ENCODE measurements at places on chromosomes 7 and 10.

GRCh38 chr10:71616817-71617654, 102.5 kb downstream of the C10orf105 start:
- DNase-seq, result no peak

DNA sequence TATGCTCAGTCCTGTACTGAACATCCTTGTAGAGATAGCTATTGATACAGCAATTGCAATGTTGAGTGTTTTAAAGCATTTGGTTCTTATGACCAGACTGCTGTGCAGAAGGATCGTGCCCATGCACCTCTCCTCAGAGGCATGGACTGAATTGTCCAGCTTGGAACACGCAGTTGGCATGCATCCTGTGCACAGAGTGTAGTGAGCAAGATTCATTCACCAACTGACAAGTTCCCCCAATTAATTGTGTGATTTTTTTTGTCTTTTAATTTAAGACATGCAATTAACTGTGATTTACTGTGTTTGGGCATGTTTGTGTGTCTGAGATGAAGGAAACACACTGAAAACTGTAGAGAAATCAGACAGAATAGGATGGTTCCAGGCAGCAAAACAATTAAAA, 323.7 kb downstream of the CDK14 start:
- no peak for DNase-seq

GRCh38 chr7:128672927-128673517, 930 bp downstream of the GARIN1A start:
- DNase-seq, result no peak

DNA sequence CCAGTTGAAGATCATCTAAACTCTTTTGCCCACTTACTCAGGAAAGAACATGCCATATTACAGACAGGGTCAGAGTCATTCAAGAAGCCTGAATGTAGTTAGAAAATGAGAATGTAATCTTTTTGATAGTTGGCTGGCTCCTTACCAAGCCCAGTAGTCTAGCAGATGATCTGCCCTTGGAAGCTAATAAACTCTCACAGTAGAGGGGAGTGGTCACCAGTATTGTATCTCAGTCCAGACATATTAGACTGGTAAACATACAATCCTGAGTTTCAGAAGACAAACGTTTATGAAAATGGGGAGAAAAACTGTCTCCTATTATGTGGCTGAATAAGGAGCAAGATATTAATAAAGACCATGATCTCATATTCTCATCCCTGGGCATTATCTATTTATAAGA, 65.3 kb downstream of the SEPTIN7 start:
- DNase-seq, result no peak

- no peak for DNase-seq
Observed at GRCh38 chr10:61272781-61273180, 180.4 kb downstream of the TMEM26 start.

DNA sequence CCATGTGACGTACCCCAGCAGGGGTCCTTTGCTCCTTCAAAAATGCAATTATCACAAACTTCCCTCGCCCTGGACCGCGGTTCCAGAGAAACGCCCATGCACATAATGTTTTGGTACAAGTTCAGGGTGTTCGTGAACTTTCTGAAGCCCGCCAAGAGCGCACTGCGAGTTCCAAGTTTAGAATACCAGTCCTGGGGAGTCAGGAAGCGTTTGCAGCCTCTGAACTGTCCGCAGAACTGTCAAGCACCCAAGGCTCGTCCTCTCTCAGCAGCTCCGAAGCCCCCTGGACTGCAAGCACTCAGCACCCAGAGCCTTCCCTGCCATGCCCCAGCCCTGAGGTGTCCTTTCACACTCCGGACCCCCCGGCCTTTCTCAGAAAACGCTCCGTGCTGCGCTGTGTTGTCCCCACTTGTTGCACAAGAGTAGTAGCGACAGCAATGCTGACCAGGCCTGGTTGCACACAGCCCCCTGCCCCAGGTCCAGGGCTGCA, 30.3 kb downstream of the CALML3 start:
- no peak for DNase-seq

- no peak for DNase-seq
Observed at GRCh38 chr10:26824015-26824690, 36.6 kb downstream of the ABI1 start.

- no peak for DNase-seq
Observed at GRCh38 chr10:133277277-133277992, 767 bp upstream of the ADAM8 start.

GRCh38 chr7:12458520-12459131, 55.0 kb upstream of the VWDE start:
- no peak for DNase-seq

- no peak for DNase-seq
Observed at GRCh38 chr7:133349101-133349500, 96.2 kb downstream of the EXOC4 start.

- no peak for DNase-seq
Observed at GRCh38 chr10:86415116-86415515, 48.5 kb upstream of the GRID1 start.

GRCh38 chr10:33263453-33263852, 71.0 kb downstream of the NRP1 start:
- DNase-seq, result no peak

DNA sequence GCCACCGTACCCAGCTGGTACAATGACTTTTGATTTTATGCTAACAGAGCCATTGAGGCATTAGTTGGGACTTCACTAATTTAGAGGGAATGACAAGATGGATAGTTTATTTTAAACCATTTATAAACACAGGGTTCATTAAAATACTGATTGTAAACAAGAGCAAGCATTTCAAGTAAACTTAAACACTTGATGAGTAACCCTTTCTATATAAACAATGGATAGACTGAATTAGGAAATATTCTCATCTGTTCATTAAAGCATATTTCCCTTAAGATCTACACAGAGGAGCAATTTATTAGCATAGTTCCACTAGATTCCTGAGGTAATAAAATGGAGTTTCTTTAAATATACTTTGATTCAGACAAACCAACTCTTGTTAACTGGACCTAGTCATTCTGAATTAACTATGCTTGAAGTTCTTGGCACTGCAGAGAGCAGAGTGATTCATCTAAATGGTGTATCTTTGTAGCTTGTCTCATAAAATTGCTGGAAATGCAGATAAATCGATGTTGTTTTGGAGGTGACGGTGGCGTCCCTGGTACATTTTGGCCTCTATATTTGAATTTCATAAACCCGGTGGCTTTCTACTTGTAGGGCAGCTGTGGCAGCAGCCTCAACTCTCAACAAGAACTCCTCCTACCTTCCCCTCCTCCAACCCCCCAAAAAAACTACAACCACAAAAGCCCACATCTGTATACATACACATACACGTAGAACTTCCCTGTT, 15.4 kb upstream of the VDAC2 start:
- no peak for DNase-seq

- no peak for DNase-seq
Observed at GRCh38 chr10:69716711-69717560, 84.8 kb upstream of the COL13A1 start.

DNA sequence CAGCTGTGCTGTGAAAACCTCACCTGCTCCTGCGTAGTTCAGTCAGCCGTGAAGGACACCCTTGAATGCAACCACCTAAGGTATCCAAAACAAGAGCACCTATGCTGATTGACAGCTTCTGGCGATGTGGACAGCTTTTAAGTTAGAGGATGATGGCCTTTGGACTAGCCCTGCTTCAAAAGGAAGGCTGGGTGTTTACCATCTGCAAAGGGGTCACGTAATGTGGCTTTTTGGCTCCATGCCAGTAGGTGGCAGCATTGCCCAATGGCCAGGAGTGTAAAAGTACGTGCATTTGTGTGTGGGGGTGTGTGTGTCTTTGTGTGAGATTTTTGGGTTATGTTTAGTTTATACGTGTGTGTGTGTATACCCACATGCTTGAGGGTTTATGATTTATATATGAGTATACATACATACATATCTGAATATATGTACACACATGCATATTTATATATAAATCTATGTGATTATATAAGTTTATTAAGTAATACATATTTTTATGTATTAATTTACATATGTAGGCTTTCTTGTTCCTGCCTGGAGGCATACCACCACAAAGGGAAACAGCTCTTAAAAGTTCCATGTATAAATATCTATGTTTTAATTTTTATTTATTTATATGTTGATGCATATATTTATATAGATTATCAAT, 236.3 kb upstream of the ANKRD30A start:
- no peak for DNase-seq

DNA sequence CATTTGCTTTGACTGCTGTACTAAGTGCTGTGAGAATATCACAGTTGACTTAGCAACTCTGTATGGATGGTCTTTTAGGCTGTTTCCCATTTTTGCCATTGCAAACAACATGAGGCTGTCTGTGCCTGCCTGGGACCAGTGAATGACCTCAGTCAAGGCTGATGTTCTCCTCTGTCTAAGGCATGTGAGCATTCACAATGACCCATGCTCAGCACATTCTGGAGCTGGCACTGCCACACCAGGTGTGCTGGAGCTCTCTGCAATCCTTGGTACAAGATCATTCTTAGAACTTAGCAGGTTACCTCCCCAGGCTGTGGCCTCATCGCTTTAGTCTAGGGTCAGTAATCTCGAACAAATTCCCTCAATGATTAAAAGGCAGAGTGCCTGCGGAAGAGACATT, 61.9 kb downstream of the SH3PXD2A start:
- no peak for DNase-seq

DNA sequence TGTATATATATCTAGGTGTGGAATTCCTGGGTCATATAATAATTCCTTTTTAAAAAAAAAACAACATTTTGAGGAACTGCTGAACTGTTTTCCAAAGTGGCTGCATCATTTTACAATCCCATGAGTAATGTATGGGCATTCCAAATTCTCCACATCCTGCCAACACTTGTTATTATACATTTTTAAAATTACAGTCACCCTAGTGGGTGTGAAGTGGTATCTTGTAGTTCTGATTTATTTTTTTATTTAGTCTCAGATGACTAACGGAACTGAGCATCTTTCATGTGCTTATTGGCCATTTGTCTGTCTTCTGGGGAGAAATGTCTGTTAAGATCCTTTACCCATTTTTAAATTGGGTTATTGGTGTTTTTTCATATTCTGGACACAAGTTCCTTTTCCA, 12.0 kb upstream of the KLHL7 start:
- no peak for DNase-seq

DNA sequence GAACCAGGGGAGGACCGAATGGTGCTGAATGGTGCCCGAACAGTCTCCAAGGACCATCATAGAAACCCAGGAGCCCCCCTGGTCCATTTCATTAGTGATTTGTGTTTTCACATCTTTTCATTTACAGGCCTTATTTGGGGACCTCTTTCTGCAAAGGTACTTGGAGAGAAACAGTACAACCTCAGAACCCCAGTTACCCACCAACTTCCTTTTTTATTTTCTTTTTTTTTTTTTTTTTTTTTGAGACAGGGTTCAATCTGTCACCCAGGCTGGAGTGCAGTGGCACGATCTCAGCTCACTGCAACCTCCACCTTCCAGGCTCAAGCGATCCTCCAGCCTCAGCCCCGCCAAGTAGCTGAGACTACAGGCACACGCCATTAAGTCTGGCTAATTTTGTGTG, 13.0 kb upstream of the ELN start:
- DNase-seq, result no peak

GRCh38 chr7:50497068-50497642, 47.0 kb upstream of the FIGNL1 start:
- no peak for DNase-seq

GRCh38 chr10:128173386-128173785, 47.2 kb upstream of the MKI67 start:
- no peak for DNase-seq

GRCh38 chr10:60960913-60961312, 16.9 kb upstream of the RHOBTB1 start:
- no peak for DNase-seq

DNA sequence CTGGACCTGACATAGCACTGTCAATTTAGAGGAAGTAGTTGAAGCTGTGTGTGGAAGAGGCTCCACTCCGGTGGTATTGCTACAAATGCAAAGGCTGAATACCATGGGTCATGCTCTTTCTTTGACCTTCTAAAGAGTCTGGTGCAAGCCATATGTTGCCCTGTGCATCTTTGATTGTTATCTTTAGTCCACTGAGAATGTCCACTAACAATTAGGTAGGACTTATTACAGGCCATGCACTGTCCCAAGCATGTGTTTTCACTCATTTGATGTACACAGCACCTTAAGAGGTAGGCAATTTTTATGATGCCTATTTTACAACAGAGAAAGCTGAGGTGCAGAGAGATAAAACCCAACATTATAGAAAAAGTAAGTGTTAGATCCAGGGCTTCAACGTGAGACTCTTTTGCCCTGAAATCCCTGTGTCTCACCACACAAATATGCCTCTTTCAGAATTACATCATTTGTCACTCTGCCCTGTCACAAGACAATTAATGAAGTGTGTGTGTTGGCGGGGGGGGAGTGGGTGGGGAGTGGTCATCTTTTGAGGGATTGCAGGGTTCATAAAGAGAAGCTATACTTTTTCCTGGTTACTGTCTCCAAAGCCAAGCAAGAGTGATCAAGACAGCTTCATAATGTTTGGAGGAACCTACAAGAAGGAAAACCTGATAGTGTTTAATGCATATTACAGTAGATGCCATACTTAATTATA, 637.6 kb upstream of the IGFBP3 start:
- no peak for DNase-seq

- no peak for DNase-seq
Observed at GRCh38 chr7:113076703-113077102, 9.9 kb downstream of the GPR85 start.

DNA sequence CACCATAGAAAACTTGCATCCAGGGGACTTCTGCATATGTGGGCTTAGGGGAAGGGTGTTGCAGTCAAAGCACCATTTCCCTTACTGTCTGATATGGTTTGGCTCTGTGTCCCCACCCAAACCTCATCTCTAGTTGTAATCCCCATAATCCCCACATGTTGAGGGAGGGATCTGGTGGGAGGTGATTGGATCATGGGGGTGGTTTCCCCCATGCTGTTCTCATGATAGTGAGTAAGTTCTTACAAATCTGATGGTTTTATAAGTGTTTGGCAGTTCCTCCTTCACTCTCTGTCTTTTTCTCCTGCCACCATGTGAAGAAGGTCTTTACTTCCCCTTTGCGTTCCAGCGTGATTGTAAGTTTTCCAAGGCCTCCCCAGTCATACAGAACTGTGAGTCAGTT, 177.4 kb downstream of the ADK start:
- DNase-seq, result no peak

DNA sequence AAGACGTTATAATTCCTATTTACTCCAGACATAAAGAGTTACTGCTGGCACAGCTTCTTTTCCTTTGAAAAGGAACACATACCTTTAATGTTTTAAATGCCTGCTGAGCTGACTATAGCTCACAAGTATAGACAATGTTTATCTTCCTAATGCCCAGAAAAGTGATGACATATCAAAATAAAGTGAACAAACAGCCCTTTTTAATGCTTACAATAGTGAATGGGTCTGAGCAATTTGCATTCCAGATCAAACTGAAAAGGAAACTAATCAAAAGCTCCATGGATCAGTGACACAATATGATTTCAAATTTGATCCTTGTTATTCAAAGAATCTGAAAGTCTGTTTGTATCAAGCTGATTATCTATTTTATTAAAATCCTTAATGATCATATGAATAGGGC, 233.6 kb upstream of the SEMA3E start:
- no peak for DNase-seq

All from GM06990 (cell line).